ENCODE measurements at places on chromosomes 2 and 18.

DNA sequence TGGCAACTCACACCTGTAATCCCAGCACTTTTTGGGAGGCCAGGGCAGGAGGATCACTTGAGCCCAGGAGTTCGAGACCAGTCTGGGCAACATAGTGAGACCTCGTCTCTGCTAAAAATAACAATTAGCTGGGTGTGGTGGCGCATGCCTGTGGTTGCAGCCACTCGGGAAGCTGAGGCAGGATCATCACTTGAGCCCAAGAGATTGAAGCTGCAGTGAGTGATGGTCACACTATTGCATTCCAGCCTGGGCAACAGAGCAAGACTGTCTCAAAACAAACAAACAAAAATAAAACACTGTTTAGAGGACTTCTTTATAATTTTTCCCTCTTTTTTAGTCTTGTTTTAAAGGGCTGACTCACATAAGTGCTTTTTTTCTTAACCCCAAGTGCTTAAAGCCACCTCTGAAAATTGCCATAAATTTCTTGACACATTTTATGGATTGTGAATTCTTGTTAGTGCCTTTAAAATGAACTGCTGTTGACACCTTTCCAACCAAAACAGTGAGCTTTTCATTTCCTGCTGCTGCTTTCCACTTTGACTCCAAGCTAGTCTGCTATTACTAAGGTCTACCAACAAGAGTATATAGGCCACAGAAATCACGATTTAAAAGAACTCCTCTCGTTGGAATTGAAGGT is 41.7 kb downstream of the CYP20A1 start:
- DNase-seq: no peak

DNA sequence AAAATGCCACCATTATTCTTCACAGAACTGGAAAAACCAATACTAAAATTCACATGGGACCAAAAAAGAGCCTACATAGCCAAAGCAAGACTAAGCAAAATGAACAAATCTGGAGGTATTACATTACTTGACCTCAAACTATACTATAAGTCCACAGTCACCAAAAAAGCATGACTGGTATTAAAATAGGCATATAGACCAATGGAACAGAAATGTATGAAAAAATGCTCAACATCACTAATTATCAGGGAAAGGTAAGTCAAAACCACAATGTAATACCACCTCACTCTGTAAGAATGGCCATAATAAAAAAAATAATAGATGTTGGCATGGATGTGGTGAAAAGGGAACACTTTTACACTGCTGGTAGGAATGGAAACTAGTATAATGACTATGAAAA is 158.6 kb downstream of the CDH2 start:
- no peak for DNase-seq

DNA sequence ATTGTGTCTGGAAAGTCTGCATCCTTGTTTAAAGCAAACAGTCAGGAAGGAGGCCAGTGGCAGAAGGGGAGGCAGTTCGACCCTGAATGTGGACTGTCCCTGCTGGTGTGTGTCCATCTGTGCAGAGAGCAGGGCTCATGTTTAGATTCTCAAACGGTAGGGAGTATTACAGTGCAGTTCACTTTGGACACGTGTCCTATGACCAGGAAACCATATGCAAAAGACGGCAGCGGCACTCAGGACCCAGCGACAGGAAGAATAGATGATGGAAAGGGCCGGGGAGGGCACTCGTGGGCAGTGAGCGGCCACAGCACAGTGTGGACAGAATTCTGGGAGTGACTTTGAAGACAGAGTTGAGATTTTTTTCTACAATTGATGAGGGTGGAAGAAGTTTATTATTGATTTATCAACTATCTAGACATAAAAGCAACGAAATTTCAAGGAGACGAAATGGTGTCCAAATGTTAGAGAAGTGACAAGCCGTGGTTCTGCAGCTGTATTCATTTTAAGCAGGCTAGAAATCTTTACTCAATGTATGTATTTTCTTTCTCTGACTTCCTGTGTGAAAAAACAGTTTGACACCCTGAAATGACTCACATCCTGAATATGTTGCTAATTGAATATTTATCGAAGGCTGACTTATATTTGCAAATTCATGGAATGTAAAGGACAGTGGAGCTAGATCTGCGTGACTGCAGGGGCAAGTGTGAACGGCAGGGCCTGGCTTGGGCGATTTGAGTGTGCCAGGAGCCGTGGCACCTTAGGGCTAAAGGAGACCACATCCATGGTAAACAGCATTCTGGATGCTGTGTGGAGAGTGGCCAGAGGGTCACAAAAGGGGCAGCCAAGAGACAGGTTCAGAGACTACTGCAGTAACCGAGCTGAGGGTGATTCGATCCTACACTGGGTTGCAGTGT is 214.2 kb downstream of the PTGR3 start:
- no peak for DNase-seq

- no peak for DNase-seq
Measured at GRCh38 chr18:74438091-74438490, 19.0 kb downstream of the DIPK1C start.

- DNase-seq: no peak
Measured at GRCh38 chr2:112796486-112796885, 12.2 kb upstream of the IL1A start.

DNA sequence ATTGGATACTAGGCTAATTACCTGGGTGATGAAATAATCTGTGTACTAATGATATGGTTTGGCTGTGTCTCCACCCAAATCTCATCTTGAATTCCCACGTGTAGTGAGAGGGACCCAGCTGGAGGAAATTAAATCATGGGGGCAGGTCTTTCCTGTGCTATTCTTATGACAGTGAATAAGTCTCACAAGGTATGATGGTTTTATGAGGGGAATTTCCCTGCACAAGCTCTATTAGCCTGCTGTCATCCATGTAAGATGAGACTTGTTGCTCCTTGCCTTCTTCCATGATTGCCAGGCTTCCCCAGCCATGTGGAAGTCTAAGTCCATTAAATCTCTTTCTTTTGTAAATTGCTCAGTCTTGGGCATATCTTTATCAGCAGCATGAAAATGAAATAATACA is 394.1 kb upstream of the SYT4 start:
- no peak for DNase-seq

DNA sequence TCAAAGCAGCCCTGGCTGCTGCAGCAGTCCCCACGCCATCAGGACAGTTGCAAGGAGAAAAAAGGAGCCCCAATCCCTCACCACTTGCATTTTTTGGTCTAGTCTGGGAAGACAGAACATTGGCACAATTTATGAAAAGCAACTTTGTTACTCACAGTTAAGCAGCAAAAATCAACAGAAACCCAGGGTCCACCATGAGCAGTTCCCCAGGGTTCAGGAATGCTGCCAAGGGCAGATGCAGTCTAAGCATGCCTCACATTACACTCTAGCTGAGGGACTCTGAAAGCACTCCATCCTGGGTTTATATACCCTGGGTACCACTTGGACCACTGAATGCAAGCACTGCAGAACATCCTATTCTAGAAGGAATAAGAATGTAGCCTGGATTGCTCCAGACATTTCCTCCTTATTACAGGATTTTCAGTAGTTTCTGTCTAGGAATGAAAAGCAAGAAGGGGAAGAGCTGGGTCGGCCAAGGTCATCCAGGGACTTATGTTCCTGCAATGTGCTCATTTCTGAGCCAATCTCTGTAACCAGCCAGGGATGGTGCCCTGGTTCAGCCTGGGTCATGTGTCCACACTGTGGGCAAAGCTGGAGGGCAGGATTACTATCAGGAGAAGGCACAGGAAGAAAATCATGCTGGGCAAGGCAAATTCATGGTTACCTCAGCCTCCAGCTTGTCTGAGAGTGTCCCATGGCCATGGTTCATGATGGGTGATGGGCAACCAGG is 19.5 kb upstream of the TMEM163 start:
- DNase-seq: no peak

GRCh38 chr18:67117804-67118203 is 398.7 kb downstream of the DSEL start:
- no peak for DNase-seq

- no peak for DNase-seq
Measured at GRCh38 chr2:198950803-198951202, 506.9 kb downstream of the SATB2 start.

DNA sequence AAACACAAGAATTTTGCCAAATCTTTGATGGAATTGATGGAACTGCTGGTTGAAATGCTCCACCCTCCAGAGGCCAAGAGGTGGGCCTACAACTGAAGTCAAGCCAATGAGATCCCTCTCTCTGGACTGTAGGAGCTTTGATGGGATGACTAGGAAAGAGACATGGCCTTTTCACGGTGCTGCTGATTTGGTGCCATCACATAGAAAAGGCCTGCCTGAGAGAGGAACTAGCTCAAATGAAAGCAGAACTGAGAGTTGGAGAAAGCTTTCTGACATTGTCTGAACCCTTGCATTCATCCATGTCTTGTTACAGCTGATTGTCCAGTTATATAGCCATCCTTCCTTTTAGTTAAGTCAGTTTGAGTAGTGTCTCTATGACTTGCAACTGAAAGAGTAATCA is 283.8 kb upstream of the LYPD1 start:
- no peak for DNase-seq

DNA sequence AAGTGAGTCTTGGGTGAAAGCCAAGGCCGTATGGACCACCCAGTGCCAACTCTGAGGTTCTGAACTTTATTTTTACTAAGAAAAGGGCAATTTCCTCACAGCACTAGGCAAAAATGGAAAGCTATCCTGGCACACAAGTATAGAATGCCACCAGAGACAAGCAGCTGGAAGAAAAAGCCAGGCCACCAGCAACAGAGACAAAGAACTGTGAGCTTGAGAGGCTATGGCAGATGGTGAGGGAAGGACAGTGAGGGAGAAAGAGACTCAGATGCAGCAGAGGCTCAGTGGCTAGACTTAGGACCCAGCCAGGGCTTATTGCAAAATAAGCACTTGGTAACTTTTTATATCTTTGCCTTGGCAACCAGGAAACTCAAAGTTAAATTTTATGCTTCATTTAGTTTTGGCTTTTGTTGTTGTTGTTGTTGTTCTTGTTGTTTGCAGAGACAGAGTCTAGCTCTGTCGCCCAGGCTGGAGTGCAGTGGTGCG is 78.0 kb upstream of the BZW1 start:
- DNase-seq: no peak

DNA sequence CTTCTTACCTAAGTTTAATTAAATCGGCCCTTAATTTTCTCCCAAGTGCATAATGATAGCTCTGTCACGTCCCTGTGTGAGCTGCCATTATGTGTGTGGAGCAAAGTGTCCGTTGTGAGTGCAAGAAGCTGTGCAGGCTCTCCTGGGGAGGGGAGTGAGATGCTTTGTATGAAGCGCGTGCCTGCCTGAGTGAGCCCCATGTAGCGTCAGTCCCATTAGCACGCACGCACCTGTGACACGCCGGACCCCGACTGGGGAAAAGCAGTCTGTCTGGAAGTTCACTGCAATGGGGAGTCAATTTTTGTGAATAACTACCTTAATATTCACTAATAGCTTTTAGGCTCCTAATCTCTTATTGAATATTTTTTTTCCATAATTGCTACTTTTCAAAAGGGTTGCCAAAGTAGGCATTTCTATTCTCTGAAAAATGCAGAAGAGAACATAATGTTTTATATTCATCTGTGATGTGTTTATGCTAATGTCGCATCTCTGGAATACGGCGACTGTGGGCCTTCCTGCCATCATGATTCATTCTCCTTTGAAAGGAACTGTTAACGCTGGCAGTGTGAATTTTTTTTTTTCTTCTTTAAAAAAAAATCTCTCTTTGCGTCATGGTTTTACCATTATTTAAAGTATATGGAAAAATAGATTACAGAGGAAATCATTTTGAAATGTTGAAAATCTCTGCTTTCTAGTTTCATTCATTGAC is 157.7 kb downstream of the COL4A4 start:
- no peak for DNase-seq

DNA sequence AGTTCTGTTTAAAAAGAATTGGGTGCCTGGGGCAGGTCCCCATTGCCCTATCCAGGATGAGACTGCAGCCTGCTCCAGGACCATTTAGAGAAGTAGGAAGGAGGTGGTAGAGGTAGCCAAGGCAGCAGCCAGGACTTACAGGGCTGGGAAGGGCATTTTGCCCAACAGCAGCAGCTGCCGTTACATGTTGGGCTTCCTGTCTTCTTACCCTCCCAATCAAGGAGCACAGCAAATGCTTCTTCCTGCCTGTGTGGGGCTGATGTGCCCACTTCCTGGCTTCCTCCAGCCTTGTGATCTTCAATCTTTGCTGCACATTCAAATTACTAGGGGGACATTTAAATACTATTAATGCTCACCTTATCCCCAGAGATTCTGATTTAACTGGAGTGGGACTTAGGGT is 112.0 kb downstream of the QPCT start:
- DNase-seq: no peak

- DNase-seq: no peak
Measured at GRCh38 chr2:21519821-21520220, 396.1 kb downstream of the TDRD15 start.

Measured in left lobe of liver (tissue), 2 donors.